Stimulated activated CD8-positive, alpha-beta memory T cell treated with anti-CD3 and anti-CD28 coated beads, Interleukin-7, amount 100 ng/mL, for 4 hours (primary cell): ENCODE measurements at places on chromosomes 11 and 22.
A peak's percentile ranks its signal among the peaks of the same experiment; 100 is the strongest.

GRCh38 chr11:19311308-19312030 lies 70.7 kb upstream of the E2F8 start:
- DNase-seq = no peak

DNA sequence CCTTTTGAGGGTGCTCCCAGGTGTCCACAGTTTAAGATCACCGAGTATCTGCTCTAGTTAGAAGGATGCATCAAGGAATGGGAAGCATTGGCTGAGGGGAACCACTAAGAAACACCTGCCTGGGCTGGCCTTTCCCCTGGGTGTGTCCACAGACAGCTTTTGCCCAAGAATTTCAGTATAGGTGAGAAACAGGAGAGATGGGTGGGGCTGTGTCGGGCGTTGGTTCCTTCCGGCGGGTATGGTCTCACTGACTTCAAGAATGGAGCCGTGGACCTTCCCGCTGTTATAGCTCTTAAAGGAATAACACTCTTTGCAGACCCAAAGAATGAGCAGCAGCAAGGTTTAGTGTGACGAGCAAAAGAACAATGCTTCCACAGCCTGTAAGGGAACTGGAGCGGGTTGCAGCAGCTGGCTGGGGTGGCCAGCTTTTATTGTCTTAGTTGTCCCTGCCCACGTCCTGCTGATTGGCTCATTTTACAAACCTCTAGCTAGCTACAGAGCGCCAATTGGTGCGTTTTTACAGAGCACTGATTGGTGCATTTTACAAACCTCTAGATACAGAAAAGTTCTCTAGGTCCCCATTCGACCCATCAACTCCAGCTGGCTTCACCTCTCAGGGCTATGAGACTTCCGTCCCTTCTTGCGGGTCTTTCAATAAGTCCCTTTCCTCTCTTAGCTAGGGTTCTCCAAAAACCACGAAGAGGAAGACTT lies 2.4 kb downstream of the FADS1 start:
- DNase-seq = no peak

DNA sequence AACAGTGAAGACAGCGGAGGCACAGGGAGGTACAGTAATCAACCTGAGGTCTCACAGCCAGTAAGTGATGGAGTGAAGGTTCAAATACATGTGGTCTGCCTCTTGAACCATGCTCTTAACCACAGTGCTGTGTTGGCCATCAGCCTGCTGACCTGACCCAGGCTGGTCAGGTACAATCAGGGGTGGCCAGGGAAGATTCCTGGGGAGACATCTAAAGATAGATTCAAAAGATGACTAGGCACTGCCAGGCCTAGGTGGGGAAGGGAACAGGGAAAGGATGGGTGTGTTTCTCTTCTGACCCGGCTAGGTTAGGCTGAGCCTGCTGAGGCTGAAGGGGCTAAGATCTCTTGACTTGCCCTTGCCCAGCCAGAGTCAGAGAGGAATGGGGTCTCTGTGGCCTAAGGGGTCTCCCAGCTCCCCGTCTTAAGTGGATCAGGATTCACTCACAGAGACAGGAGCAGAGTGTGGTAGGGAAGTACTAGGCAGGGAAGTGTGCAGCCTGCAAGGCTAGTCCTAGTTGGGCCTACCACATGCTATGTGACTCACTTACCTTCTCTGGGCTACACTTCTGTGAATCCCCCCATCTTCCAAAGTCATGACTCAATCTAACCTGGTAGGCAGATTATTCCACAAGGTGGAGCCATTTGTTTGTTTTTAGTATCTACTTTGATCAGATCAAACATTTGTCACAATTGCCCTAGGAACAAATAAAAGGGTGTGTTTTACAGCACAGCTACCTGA lies 10.4 kb upstream of the SREBF2 start:
- DNase-seq = peak; percentile 38

DNA sequence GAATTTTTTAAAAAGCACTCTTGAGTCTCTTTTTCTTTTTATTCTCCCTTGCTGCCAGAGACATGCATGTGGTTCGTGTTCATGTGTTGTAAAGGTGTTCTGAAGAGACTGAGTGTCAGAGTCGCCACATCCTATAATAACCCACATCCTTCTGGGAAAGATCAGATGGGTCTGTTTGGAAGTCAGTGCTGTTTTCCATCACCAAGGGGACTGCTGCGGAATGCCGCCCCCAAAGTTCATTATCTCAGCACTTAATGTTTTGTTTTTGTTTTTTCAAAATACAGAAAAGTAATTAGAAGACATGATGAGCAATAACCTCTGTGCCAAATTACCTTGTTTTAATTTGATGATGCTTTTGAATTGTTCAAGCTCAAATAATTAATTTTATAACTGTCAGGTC lies 56.9 kb upstream of the EIF3M start:
- no peak for DNase-seq

- no peak for DNase-seq
Measured at GRCh38 chr11:75802021-75802912, 12.7 kb upstream of the UVRAG start.

- DNase-seq = no peak
Measured at GRCh38 chr11:72278905-72279304, 34.9 kb upstream of the PHOX2A start.

DNA sequence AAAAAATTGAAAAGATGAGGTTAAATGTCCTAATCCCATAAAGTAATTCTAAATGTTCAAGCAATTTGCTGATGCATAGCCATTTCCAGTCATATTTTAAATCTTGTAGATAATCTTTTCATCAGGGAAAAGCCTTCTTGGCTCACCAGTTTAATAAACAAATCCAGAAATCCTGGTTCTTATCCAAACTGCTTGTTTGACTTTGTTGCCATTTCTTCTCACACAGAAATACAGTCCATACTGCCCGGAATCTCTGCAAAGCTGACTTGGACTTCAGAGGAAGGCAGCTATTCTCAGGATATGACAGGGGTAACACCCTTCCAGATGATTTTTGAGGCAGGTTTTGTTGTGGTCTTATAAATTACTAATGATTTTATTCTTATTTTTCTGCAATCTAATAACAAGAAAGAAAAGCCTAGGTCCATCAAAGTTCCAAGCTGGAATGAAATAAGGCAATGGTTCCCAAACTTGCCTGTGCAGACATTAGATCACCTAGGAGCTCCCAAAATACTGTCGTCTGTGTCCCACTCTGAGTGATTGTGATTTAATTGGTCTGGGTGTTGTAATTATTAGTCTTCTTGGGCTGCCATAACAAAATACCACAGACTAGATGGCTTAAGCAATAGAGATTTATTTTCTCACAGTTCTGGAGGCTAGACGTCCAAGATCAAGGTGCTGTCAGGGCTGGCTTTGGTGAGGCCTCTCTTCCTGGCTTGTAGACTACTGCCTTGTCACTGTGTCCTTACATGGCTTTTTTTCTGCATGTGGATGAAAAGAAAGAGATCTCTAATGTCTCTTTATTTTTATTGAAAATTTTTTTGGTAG lies 55.1 kb upstream of the RCE1 start:
- DNase-seq = no peak

- DNase-seq = no peak
Measured at GRCh38 chr22:50581950-50582492, 628 bp downstream of the CHKB start.
